ENCODE measurements at places on chromosomes 16 and 17. TPM values are rescaled to one million over a fixed set of nuclear protein-coding genes. Genes with fewer than 3 reads are reported as not detected.

The CACNG5 gene
- total RNA-seq = not detected

The KRTAP2-1 gene
- not detected for total RNA-seq

The PYY gene
- not detected for total RNA-seq

The KRTAP4-12 gene
- total RNA-seq = not detected

The ZACN gene
- total RNA-seq = not detected

All from regular cardiac myocyte (primary cell).